ENCODE measurements at places on chromosomes 5 and 9.

- DNase-seq = no peak
Observed at GRCh38 chr5:6570530-6570929, 62.3 kb downstream of the NSUN2 start.

GRCh38 chr9:109743696-109744095, 36.3 kb upstream of the PALM2AKAP2 start:
- DNase-seq = no peak

GRCh38 chr9:128096616-128097536, 28.8 kb downstream of the SLC25A25 start:
- DNase-seq = no peak

DNA sequence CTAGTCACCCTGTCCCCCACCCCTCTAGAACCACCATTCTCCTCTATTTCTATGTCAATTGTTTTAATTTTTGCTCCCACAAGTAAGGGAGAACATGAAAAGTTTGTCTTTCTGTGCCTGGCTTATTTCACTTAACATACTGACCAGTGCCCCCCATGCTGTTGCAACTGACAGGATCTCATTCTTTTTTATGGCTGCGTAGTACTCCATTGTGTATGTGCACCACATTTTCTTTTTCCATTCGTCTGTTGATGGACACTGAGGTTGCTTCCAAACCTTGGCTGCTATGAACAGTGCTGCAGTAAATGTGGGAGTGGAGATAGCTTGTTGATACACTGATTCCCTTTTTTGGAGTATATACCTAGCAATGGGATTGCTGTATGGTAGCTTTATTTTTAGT, 7.4 kb upstream of the TERT start:
- DNase-seq = no peak

GRCh38 chr5:2135833-2136232, 253.1 kb upstream of the IRX4 start:
- DNase-seq = no peak

- DNase-seq = no peak
Observed at GRCh38 chr5:25516141-25516540, 871.4 kb upstream of the CDH10 start.

GRCh38 chr5:73160239-73160671, 12.7 kb upstream of the TMEM174 start:
- no peak for DNase-seq

DNA sequence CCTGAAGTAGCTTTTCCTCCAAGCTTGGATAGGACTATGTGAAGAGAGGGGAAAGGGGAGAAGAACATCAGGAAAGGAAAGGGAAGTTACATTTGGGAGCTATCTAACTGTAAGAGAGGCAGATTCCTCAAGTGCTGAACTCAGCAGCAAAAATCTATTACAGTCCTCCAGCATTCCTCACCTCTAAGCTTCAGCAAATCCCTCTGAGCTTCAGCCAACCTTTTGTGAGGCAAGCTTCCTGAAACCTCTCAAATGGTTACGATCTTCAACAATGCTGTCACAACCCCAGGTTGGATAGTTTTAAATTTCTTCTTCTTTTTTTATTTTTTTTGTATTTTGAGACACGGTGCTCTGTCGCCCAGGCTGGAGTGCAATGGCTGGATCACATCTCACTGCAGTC, 2.5 kb upstream of the RNF38 start:
- no peak for DNase-seq

Measured in NCI-H2081 (cell line).